Cortex of kidney (tissue), 1 donor: ENCODE measurements at places on chromosomes 7 and 10.

GRCh38 chr7:625376-625971 is 101.0 kb upstream of the DNAAF5 start:
- DNase-seq, result no peak

DNA sequence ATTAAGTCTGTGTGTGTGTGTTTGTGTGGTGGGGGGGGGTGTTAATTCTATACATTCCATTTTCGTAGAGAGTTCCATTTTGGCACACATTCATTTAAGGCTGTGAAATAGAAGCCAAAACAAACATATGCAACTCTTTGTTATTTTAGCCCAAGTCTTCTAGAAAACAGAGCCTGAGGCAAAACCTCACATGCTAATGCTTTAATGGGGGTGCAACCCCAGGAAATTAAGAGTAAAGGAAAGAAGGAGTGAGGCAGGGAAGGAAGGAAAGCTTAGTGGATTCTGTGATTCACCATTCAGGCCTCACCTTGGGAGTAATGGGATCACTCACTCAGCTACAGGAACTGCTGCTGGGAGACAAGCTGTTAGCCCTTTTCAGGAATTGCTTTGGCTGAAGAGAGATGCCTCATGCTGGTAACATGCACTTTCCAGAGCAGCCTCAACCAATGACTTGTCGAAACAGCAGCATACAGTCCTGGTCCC is 73.0 kb upstream of the CTTNBP2 start:
- no peak for DNase-seq

DNA sequence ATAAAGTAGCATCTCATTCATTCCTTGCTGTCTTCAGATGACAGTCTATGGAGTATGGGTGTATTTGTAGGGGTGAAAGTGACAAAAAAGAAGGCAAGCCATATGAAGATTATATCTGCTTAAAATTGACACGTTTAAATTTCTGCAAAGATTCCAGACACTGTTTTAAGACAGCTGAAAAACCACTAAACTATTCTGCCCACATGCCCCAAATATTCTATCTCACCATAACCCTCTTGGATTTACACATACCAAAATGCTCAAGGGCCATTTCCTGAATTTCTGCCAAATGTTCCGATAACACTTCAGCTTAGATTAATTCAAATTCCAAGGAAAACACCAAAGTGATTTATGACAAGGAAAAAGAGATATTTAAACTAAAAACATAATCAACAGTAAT is 99.9 kb upstream of the IL6 start:
- DNase-seq, result no peak

- DNase-seq, result no peak
Measured at GRCh38 chr7:13333371-13333770, 645.9 kb downstream of the ARL4A start.

DNA sequence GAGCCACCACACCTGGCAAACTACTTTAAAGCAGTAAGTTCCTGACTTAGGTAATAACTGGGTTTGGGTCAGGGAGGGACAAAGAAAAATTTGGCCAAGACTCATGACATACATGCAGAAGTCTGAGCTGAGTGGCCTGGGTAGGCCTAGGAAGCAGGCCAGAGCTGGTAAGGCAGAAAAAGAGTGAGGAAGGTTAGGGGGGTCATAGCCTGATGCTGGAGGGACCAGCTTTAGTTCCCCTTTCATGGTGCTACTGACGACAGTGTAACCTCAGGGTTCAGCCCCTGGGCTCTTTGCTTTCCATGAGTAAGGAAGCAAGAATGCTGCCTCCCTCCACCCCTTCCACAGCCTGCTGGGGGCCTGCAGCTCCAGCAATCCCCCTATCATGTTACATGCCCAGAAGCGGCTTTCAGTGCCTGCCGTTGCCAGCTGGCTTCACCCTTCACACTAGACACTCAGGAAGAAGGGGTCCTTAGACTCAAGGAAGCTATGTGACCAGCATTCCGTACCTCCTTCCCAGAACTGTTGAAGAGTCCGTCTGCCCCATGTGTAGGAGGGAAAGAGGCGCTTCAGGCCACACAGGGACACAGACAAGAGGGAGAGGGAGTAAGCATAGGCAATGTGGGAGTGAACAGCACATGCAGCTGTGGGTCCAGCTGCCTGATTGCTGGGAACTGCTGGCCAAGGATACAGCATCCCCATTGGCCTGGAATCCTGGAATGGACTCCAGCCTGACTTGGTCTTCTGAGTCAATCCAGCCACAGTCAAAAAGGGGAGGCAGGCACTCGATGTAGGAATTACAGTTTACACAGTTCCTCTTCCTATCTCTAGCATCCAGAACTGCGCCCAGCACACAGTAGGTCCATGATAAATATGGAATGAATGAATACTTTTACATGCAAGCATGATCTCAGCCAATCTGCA is 4.1 kb upstream of the PLAU start:
- DNase-seq, result no peak
